ENCODE measurements at places on chromosomes 12 and 14.

DNA sequence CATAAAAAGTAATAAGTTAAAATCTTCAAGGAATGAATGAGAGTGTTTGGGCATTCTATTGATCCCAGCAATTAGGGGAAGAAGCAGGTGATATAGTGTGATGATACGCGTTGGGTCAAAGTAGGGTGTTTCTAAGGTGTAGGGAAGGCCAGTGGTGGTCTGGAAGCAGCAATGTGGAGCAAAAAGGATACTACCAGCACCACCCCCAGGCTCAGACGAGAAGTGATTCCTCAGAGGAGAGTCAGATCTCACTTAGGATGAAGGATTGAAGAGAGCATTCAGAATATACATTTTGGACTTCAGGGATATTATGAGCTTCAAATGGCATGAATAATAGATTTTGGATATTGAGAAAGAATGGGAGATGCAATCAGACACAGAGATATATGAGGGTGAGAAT is 497.6 kb downstream of the RMST start:
- no peak for DNase-seq

DNA sequence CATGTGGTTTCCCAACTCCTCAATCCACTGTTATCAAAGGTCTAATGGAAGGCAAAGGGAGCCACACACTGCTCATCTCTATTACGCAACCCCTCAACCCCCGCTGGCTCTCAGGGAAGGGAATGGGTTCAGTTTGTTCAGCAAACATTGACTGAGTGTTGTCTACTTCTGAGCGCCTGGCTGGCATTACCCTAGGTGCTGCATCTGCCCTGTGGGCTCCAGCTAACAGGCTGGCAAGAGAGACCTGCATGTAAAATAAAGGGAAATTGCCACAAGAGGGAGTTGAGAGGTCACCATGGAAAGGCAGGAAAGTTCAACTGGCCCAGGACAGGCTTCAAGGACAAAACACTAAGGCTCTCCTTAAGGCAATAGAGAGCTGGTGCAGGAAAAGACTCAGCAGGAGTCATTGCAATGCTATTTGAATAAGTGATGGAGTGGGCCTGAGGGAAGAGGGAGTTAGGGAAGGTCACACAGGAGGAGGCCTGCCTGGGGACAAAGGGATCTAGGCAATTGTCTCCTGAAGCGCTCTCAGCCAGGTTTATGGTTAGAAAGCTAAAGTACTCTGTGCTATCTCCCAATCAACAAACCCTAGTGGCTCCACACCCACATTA is 5.5 kb upstream of the ZNF740 start:
- no peak for DNase-seq

GRCh38 chr14:63933711-63934110 is 80.9 kb downstream of the SYNE2 start:
- no peak for DNase-seq

DNA sequence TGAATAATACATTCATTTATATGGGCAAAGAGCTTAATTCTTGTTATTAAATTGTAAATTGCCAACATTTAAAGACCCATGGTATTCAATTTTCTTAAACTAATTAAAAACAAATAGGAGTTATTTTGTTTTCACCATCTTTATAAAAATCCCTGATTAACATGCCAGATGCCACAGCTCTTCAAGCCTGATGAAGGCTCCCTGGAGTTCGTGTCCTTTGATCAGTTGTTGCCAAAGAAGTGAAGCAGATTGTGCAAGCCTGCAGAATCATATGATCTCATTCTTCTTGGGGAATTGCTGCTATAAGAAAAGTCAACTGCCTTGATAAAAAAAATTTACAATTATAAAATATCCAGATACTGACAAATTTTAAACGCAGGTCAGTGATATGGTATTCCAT is 288.3 kb upstream of the PPFIA2 start:
- DNase-seq, result no peak

- DNase-seq, result no peak
These were observed 8.4 kb upstream of the PNMA1 start for GRCh38 chr14:73722581-73722980.

DNA sequence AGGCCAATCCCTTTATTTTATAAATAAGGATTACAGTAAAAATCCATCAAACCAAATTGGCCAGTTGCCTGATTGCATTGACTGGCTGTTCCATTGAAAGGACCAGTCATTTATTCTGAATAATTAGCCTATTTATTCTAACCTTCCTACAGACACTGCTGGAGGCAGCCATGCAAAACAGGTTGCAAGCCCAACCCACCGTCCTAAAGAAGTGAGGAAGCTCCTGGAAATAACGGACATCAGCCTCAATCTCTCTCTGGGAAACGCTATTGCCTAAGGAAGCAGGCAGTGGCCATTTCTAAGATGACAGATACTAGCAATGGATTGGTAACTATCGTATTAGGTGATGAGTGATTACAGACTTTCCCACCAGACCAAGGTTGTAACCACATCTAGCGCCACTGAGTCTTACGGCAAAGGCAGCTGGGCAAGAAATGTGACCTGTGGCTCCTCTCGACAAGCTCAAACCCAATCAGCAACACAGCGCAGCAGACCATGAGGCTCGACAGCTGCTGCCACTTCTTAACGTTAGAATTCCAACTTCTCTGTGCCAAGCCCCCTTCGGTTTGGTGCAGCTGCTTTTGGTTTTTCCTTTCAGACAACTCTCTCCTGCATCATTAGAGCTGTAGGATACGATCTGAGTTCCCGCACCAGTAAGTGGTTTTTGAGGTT is 134.2 kb downstream of the KCNK10 start:
- no peak for DNase-seq

DNA sequence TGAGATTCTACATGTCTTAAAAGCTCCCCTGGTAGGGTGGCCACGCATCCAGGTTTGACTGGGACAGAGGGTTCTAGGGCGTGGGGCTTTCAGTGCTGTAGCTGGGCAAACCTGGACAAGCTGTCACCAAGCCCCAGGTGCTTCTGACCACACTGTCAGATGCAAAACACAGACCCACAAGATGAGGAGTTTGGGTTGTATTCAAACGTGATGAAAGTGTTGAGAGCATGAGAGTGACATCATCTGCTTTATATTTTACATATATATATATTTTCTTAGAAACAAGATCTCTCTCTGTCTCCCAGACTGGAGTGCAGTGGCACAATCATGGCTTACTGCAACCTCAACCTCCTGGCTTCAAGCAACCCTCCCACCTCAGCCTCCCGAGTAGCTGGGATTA is 210.1 kb downstream of the DPF3 start:
- no peak for DNase-seq

DNA sequence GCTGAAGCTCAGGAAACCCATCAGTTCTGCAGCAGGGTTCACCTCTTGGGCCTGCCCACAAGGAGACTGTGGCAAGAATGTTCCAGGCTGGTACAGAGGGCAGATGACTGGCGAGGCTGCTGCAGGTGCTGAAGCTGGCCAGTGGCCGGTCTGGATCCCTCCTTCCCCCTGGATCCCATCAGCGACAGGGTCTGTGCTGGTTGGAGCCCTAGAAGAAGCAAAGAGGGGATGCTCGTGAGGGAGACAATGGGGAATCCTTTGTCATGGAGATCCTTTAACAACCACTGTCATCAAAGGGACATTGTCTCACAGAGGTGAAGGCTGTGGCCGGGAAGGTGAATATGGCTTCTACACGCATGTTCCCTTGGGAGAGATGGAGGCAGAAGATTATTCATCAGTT is 211.4 kb upstream of the TMEM132C start:
- no peak for DNase-seq

DNA sequence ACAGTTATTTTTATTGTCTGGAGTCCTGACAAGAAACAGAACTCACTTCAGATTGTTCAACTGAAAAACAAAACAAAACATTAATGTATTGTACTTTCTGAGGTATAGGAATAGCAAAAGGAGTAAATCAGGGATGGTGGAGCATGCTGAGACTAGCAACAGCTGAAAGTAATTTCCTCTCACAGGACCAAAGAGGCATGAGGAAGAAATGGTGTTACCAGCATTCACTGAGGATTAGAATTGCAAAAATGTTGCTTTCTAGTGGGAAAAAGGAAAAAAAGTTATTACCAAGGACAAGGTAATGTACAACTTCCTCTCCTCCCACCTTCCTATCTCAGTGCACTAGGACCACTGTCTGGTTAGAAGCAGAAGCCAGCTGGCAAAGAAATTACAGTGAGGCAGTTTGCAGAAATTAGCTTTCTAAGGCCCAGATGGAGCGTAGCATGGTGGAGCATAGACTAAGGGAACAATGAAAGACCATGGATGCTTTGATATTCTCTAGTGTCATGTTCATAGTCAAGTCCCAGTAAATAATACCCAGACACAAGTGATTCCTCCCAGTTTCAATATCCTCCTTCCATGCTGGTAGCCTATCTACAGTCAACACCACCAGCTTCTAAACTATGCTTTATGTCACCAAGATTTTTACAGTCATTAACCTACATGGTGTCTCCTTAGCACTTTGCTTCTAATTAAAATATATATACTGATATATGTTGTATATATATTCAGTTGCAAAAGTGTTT is 133.7 kb upstream of the DCN start:
- no peak for DNase-seq

GRCh38 chr14:52352569-52352968 is 38.5 kb downstream of the PTGER2 start:
- no peak for DNase-seq
